Astrocyte (in vitro differentiated cells and primary cell): ENCODE measurements at places on chromosomes 4 and X.

DNA sequence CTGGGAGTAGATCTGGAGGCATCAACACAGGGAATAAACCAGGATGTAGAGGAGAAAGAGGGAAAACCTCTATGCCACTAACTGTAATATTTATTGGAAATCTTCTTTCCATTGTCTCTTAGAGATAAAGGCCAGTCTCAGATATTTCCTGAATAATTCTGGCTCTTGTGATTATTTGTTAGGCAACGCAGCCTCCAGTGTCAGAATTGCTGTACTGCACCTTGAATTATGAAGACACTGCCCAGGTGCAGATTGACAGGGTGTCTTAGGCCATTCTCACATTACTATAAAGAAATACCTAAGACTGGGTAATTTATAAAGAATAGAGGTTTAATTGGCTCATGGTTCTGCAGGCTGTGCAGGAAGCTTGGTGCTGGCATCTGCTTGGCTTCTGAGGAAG is 100.7 kb upstream of the ZDHHC15 start:
- no peak for DNase-seq

DNA sequence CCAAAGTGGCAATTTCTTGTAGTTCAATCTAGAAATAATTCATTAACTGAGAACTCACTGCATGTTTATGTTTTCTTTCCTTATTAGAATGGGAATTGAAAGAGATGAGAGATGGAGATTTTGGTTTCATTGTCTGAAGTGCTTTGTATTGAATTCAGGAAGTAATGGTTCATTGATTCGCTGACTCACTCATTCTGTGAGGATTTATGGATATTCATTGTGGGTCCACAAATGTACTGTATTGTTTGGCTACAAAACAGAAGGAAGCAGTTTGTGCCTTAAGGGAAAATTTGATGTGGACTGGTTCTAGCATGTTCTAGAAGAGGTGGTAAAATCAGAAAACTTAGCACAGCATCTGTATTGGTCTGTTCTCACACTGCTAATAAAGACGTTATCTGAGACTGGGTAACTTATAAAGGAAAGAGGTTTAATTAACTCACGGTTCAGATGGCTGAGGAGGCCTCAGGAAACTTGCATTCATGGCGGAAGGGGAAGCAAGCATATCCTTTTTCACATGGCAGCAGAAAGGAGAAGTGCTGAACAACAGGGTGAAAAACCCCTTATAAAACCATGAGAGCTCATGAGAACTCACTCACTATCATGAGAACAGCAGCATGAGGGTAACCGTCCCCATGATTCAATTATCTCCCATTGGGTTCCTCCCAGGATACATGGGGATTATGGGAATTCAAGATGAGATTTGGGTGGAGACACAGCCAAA is 132.3 kb upstream of the VCX3A start:
- DNase-seq, result no peak

- DNase-seq, result no peak
Measured at GRCh38 chr4:163895378-163896005, 401.0 kb downstream of the TMA16 start.

GRCh38 chr4:163493643-163494359 is 689 bp upstream of the TMA16 start:
- no peak for DNase-seq

DNA sequence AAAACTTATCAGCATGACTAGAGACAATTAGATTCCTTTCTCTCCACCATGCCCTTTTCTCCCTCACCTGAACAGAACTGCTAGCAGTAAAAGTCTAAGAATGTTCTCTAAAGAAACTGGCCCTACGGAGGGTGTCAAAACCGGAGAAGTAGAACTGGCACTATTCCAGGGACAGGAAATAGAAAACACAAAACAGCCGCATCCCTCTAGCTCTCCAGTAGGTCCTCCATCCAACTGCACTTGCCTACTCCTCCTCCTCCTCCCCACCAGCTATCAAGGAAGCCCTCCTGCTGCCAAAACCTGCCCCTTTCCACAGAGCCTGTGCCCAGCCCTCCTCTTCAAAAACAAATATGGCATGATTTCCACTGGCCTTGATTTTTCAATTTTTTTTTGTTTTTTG is 28.4 kb downstream of the FUNDC1 start:
- DNase-seq, result no peak

DNA sequence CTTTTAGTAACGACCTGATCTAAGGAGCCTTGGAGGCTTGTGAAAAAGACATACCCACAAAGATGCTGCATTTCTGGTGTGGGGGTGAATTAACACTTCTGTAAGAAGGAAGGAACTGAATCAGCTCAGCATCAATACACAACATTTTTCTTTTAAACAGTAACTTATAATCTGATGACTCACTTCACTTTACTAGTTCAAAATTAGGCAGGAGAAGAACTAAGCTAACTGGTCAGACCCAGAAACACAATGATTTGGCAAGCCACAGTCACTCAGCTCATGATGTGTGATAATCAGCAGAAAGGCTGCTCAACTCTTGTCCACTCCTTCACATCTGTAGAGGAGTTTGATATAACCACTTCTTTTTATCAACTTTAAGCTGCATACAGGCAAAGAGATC is 4.6 kb downstream of the MMAA start:
- peak; percentile 42 for DNase-seq

- no peak for DNase-seq
Measured at GRCh38 chr4:130675266-130675665, 1579.3 kb downstream of the C4orf33 start.

DNA sequence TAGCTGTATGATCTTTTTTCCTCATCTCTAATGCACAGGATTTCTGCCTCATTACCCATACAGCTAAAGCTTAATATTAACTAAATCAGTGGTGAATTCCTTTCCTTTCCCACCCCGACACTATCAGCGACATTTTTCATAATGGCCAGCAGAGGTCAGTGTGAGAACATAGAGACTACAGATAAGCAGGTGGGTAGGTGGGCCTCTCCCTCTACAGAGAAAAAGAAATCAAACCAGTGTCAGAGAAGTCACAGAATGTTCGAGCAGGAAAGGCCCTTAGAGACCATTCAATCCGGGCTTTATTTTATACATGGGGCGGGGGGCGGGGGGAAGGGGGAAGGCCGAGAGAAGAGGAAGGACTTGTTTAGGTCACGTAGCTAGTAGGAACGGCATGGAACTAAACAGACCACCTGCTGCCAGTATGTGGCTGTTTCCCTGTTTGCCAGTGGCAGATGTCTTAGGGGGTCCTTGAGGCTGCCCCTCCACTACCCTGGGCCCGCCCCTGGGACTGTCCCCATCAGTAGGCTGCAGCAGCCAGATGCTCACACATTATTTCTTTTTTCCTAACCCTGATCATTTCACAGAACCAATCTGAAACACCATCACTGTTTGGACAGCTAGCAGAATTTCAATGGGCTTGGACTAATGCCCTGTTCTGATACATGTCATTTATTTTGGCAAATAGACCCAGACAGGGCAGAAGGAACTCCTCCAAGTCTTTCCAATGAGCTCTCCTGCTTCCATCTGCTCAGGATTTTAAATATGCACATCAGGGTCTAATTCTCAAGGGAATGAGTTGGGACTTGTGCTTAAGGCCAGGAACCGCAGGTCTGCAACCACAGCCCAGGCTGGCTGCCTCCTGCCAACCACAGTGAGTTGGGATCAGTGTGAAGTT is 133.4 kb downstream of the ATG4A start:
- peak; percentile 49 for DNase-seq

GRCh38 chr4:172173206-172173605 is 360.0 kb downstream of the GALNTL6 start:
- DNase-seq, result no peak

GRCh38 chr4:123624959-123625358 is 228.4 kb downstream of the SPRY1 start:
- no peak for DNase-seq

- no peak for DNase-seq
Measured at GRCh38 chr4:55864577-55865223, 11.3 kb downstream of the EXOC1 start.

- no peak for DNase-seq
Measured at GRCh38 chr4:184466634-184467033, 7.7 kb downstream of the IRF2 start.

- DNase-seq, result no peak
Measured at GRCh38 chr4:123446865-123447474, 50.4 kb downstream of the SPRY1 start.

- peak; percentile 25 for DNase-seq
Measured at GRCh38 chr4:74370912-74371311, 6.0 kb downstream of the EREG start.
